GM23338 (cell line): ENCODE measurements at places on chromosomes 7 and 10. TPM values are rescaled to one million over a fixed set of nuclear protein-coding genes. Genes with fewer than 3 reads are reported as not detected.

The NUTM2A gene
- total RNA-seq, result 0.27 TPM in 1 of 2 replicates, not detected in the other

GRCh38 chr7:85074-85882 is 107.1 kb upstream of the FAM20C start:
- H3K4me1 ChIP-seq, result peaks cover 7% of the 10 kb centered on the region; the same call in 1 of the 2 replicates
- H3K27me3 ChIP-seq, result no peaks in the 10 kb centered on the region
- H3K36me3 ChIP-seq, result no peaks in the 10 kb centered on the region
- H3K27ac ChIP-seq, result no peak overlapping the region

The ACTL6B gene
- total RNA-seq, result 0.69 TPM in 1 of 2 replicates, not detected in the other

The KIAA1217 gene
- 9.1 and 17.7 TPM in 2 replicates for total RNA-seq

DNA sequence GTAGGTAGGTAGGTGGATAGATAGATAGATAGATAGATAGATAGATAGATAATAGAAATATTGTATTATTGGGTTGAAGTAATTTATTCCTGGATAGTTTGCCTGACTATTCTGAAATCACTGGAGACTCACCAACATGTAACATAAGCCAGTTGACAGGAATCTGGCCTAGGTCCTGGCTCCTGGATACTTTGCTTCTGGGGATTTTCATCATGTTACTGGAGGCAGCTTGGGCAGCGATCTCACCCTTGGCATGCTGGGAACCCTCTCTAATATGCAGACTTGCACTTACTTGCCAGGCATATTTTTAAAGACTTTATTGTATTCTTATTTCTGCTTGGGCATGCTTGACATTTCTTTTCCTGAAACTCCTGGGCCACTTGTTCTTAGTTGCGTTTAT is 709.1 kb upstream of the FZD8 start:
- no peak overlapping the region for H3K27ac ChIP-seq
- H3K36me3 ChIP-seq, result no peaks in the 10 kb centered on the region
- H3K4me1 ChIP-seq, result no peaks in the 10 kb centered on the region

- peak; percentile 45 for DNase-seq
- no peaks in the 10 kb centered on the region for H3K27me3 ChIP-seq
- H3K4me1 ChIP-seq, result peaks cover 34% of the 10 kb centered on the region
- H3K27ac ChIP-seq, result no peak overlapping the region
- no peak overlapping the region for H3K4me3 ChIP-seq
Measured at GRCh38 chr10:92891885-92892690, 43.8 kb downstream of the EXOC6 start.

DNA sequence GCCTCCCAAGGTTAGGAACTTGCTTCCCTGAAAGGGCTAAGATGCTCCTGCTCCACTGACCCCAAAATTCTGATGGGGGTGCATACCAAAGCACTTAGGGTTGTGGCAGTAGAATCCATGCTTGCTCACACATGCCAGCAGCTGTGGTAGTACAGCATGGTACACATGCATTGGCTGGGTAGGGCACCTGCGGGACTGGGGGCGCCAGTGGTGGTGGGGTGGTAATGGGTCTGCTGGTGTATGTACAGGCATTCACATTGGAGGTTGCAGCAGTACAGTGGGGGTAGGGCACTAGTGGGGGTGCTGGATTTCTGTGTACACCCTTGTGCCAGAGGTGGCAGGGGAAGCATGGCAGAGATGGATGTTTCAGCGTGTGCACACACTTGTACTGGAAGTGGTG is 72.3 kb upstream of the TAS2R16 start:
- H3K4me3 ChIP-seq, result no peak overlapping the region
- no peak for DNase-seq
- H3K36me3 ChIP-seq, result no peaks in the 10 kb centered on the region
- H3K27ac ChIP-seq, result no peak overlapping the region
- no peaks in the 10 kb centered on the region for H3K4me1 ChIP-seq

DNA sequence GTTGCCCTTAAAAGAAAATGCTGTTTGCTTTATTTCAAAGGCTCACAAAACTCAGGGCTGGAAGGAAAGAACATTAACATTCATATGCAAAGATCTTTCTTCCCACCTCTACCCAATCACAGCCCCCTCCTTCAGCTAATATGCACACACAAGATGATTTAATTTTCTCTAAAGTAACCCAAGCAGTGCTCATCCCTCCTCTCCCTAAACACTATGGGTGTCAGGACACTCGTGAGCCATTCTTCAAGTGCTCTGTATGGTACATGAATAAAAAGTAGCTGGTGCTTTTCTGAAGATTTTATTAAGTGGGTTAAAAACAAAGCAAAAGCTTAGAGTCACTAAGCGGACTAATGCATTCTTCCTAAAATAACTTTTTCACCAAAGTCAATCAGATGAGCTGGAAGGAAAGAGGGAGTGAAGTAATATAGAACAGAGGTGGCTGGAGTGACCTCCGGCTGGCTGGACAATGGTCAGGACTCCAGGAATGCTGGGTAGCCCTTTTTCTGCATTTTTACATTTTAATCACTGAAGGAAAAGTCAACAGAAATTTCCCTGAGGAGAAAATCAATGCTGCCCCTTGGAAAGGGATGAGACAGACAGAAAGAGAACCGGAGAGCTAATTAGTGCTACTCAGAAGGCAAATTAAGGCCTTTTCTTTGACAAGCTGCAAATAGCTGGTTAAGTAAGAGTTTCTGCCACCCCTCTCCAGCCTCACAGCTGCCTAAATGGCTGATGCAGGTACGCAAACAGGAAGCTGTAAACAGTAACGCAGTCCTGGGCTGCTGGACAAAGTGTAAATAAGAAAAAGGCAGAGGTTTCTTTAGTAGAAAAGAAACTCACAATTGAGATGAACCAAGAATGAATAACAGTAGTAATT is 6.6 kb downstream of the DGKI start:
- peaks cover 41% of the 10 kb centered on the region for H3K4me1 ChIP-seq
- H3K4me3 ChIP-seq, result peak overlapping the region; percentile 4; the same call in 1 of the 2 replicates
- peaks cover 8% of the 10 kb centered on the region for H3K27me3 ChIP-seq
- DNase-seq, result peak; percentile 54

GRCh38 chr10:90583416-90583815 is 274.4 kb downstream of the HTR7 start:
- H3K36me3 ChIP-seq, result no peaks in the 10 kb centered on the region
- no peak overlapping the region for H3K27ac ChIP-seq
- H3K27me3 ChIP-seq, result no peaks in the 10 kb centered on the region
- no peaks in the 10 kb centered on the region for H3K4me1 ChIP-seq

- H3K4me3 ChIP-seq, result peak overlapping the region; percentile 70
- H3K27ac ChIP-seq, result no peak overlapping the region
- no peaks in the 10 kb centered on the region for H3K36me3 ChIP-seq
- H3K4me1 ChIP-seq, result peaks cover 10% of the 10 kb centered on the region
- H3K27me3 ChIP-seq, result no peaks in the 10 kb centered on the region
Measured at GRCh38 chr7:116863936-116864500, 1.6 kb downstream of the CAPZA2 start.

- DNase-seq, result peak; percentile 89
- H3K4me3 ChIP-seq, result no peak overlapping the region
- H3K27me3 ChIP-seq, result no peaks in the 10 kb centered on the region
- no peaks in the 10 kb centered on the region for H3K36me3 ChIP-seq
- no peak overlapping the region for H3K27ac ChIP-seq
Measured at GRCh38 chr10:97025613-97026242, 160.0 kb downstream of the SLIT1 start.

GRCh38 chr10:120607710-120608703 is 151.0 kb downstream of the PLPP4 start:
- no peak overlapping the region for H3K27ac ChIP-seq
- peaks cover 10% of the 10 kb centered on the region for H3K4me1 ChIP-seq
- no peaks in the 10 kb centered on the region for H3K27me3 ChIP-seq
- DNase-seq, result no peak
- H3K36me3 ChIP-seq, result no peaks in the 10 kb centered on the region

DNA sequence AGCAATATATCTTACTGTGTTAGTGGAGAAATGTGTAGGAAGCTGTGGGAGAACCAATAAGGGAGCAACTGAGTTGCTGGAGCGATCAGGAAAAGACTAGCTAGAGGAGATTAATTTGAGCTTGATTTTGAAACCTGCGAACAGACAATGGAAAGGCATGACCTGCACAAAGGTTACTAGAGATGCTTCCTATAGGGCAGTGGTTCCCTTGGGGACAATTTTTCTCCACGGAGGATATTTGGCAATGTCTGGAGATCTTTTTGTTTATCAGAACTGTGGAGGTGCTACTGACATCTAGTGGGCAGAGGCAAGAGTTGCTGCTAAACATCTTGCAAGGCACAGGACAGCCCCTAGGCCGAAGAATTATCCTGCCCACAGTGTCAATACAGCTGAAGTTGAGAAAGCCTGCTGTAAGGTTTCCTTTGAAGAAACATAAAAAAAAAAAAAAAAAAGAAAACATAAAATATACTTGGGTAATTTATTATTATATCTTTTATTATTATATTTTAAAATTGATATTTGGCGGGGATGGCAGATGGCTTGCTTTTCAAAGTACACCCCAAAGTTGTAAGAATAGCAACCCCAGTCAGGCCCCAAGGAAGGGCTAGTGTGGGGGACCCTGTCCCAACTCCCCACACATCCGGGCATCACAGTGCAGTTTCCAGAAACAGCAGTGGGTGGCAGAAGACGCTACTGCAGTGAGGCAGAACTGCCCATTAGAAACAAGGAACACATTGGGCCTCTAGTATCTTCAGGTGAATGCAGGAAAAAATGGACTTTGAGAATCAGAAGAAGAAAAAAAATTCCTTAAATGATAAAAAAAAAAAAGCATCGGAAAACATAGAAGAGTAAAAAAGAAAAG is 481.6 kb downstream of the SH2D4B start:
- no peak overlapping the region for H3K4me3 ChIP-seq
- no peaks in the 10 kb centered on the region for H3K36me3 ChIP-seq
- no peak overlapping the region for H3K27ac ChIP-seq
- H3K27me3 ChIP-seq, result no peaks in the 10 kb centered on the region
- DNase-seq, result peak; percentile 84

GRCh38 chr10:105691811-105692210 is 1050.7 kb downstream of the SORCS3 start:
- no peaks in the 10 kb centered on the region for H3K4me1 ChIP-seq
- H3K27me3 ChIP-seq, result no peaks in the 10 kb centered on the region
- H3K27ac ChIP-seq, result no peak overlapping the region
- H3K36me3 ChIP-seq, result no peaks in the 10 kb centered on the region
- DNase-seq, result peak; percentile 88

- no peak overlapping the region for H3K27ac ChIP-seq
- no peaks in the 10 kb centered on the region for H3K27me3 ChIP-seq
- no peaks in the 10 kb centered on the region for H3K36me3 ChIP-seq
- H3K4me1 ChIP-seq, result no peaks in the 10 kb centered on the region
- peak; percentile 54 for DNase-seq
Measured at GRCh38 chr7:6323967-6324701, 51.7 kb upstream of the CYTH3 start.

DNA sequence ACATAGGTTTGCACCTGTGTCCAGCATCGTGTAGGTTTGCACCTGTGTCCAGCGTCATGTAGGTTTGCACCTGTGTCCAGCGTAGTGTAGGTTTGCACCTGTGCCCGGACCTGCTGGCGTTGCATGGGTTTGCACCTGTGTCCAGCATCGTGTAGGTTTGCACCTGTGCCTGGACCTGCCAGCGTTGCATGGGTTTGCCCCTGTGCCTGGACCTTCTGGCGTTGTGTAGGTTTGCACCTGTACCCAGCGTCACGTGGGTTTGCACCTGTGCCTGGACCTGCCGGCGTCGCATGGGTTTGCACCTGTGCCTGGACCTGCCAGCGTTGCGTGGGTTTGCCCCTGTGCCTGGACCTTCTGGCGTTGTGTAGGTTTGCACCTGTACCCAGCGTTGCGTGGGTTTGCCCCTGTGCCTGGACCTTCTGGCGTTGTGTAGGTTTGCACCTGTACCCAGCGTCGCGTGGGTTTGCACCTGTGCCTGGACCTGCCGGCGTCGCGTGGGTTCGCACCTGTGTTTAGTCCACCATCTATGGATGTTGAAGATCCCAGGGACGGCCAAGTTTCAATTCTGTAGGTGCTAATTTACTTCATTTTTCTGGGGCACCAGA is 158.0 kb downstream of the WDR37 start:
- H3K4me3 ChIP-seq, result no peak overlapping the region
- H3K36me3 ChIP-seq, result no peaks in the 10 kb centered on the region
- no peak overlapping the region for H3K27ac ChIP-seq
- H3K27me3 ChIP-seq, result no peaks in the 10 kb centered on the region
- no peak for DNase-seq

GRCh38 chr10:96719850-96720421 is 378 bp downstream of the PIK3AP1 start:
- H3K4me1 ChIP-seq, result peaks cover 7% of the 10 kb centered on the region; the same call in 1 of the 2 replicates
- peaks cover 14% of the 10 kb centered on the region; the same call in 1 of the 2 replicates for H3K27me3 ChIP-seq
- H3K4me3 ChIP-seq, result peak overlapping the region; percentile 87

The FKBP6 gene
- not detected in 2 replicates for total RNA-seq

The ABCB4 gene
- 1.2 and 3.0 TPM in 2 replicates for total RNA-seq

GRCh38 chr10:79262959-79263746 is 84.1 kb upstream of the PPIF start:
- H3K27ac ChIP-seq, result no peak overlapping the region
- H3K36me3 ChIP-seq, result no peaks in the 10 kb centered on the region
- H3K4me3 ChIP-seq, result no peak overlapping the region
- H3K4me1 ChIP-seq, result 0 out of 2 replicates have a peak, but pooled peaks cover 3% of the 10 kb centered on the region
- DNase-seq, result no peak

- DNase-seq, result no peak
- H3K4me3 ChIP-seq, result no peak overlapping the region
- no peaks in the 10 kb centered on the region for H3K36me3 ChIP-seq
- no peaks in the 10 kb centered on the region for H3K27me3 ChIP-seq
- H3K4me1 ChIP-seq, result peaks cover 25% of the 10 kb centered on the region
Measured at GRCh38 chr7:10972174-10972573, 1.5 kb upstream of the PHF14 start.

The ASAH2 gene
- 0.04 and 0.17 TPM in 2 replicates for total RNA-seq

DNA sequence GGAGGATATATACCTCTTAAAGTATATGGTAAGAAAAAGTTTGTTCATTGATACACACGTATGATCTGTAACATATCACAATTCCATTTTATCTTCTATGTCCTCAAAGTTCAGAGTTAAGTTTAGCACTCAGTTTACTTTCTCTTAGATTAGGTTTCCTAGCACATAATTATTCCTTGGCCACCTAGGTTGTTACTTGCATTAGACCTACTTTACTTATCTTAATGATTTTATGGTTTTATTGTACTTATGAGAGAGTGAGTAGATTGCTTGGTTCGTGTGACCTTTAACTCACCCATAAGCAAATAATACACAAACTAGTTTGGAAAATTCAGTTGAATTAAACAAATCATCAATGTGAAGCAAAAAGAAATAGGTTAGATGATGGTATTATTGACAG is 33.9 kb upstream of the SP4 start:
- H3K27ac ChIP-seq, result no peak overlapping the region
- peaks cover 7% of the 10 kb centered on the region; the same call in 1 of the 2 replicates for H3K4me1 ChIP-seq
- no peak overlapping the region for H3K4me3 ChIP-seq
- no peaks in the 10 kb centered on the region for H3K36me3 ChIP-seq
- H3K27me3 ChIP-seq, result no peaks in the 10 kb centered on the region

GRCh38 chr7:96832092-96832662 is 122.5 kb upstream of the SEM1 start:
- DNase-seq, result no peak
- no peak overlapping the region for H3K27ac ChIP-seq
- no peaks in the 10 kb centered on the region for H3K27me3 ChIP-seq
- no peaks in the 10 kb centered on the region for H3K4me1 ChIP-seq
- H3K4me3 ChIP-seq, result no peak overlapping the region
